Fibroblast of lung (primary cell): ENCODE measurements at places on chromosomes 12 and 14. TPM values are rescaled to one million over a fixed set of nuclear protein-coding genes. Genes with fewer than 3 reads are reported as not detected.

Gene ANKRD33
- total RNA-seq: under 0.01 TPM in 1 of 2 replicates, not detected in the other

Gene ACVR1B
- total RNA-seq: 11.3 and 12.4 TPM in 2 replicates

Gene SERPINA10
- total RNA-seq: not detected in 2 replicates

Gene OTX2
- not detected in 2 replicates for total RNA-seq

Gene GUCY2C
- not detected in 2 replicates for total RNA-seq

Gene CEBPE
- total RNA-seq: not detected in 2 replicates

Gene SMIM41
- 2.0 and 2.1 TPM in 2 replicates for total RNA-seq

Gene SLC6A13
- not detected in 2 replicates for total RNA-seq

Gene RNASE7
- not detected in 2 replicates for total RNA-seq

Gene SELPLG
- total RNA-seq: 0.51 and 1.5 TPM in 2 replicates

Gene HNF1A
- not detected in 2 replicates for total RNA-seq

Gene KLRK1
- not detected in 2 replicates for total RNA-seq

Gene SLC39A5
- not detected in 2 replicates for total RNA-seq

Gene POTEG
- not detected in 2 replicates for total RNA-seq

Gene RAD9B
- 0.50 and 0.77 TPM in 2 replicates for total RNA-seq

Gene ACSM4
- not detected in 2 replicates for total RNA-seq

Gene OXA1L
- 66.5 and 67.2 TPM in 2 replicates for total RNA-seq

Gene KRT2
- total RNA-seq: not detected in 2 replicates

Gene RIPK3
- 0.26 and 0.33 TPM in 2 replicates for total RNA-seq

Gene EEA1
- 38.0 and 46.4 TPM in 2 replicates for total RNA-seq

Gene AMDHD1
- total RNA-seq: under 0.01 and 0.33 TPM in 2 replicates

Gene POC1B
- total RNA-seq: 16.7 and 18.0 TPM in 2 replicates

Gene SINHCAF
- total RNA-seq: 13.2 and 14.4 TPM in 2 replicates

Gene P2RX7
- total RNA-seq: 16.7 and 17.2 TPM in 2 replicates

Gene SLC15A4
- 36.3 and 37.2 TPM in 2 replicates for total RNA-seq

Gene PRPH
- total RNA-seq: 0.26 and 0.50 TPM in 2 replicates

Gene BICDL1
- under 0.01 TPM in 1 of 2 replicates, not detected in the other for total RNA-seq

Gene KRT6C
- total RNA-seq: not detected in 2 replicates

Gene C12orf50
- total RNA-seq: under 0.01 TPM in 1 of 2 replicates, not detected in the other

Gene RTL1
- total RNA-seq: not detected in 2 replicates

Gene TMEM253
- not detected in 2 replicates for total RNA-seq

Gene NPFF
- total RNA-seq: not detected in 2 replicates

Gene ANO2
- 0.17 TPM in 1 of 2 replicates, not detected in the other for total RNA-seq

Gene NYNRIN
- total RNA-seq: 8.2 and 16.2 TPM in 2 replicates

Gene TMEM52B
- total RNA-seq: under 0.01 and 0.50 TPM in 2 replicates

Gene SSPN
- 9.8 and 18.5 TPM in 2 replicates for total RNA-seq

Gene NANOG
- not detected in 2 replicates for total RNA-seq

Gene GNG2
- total RNA-seq: 19.0 and 21.5 TPM in 2 replicates

Gene GALNT16
- 8.5 and 9.6 TPM in 2 replicates for total RNA-seq

Gene RERGL
- total RNA-seq: not detected in 2 replicates

Gene OR10G3
- not detected in 2 replicates for total RNA-seq

Gene DHH
- total RNA-seq: under 0.01 TPM in 2 replicates

Gene SLC35E3
- total RNA-seq: 3.6 and 4.1 TPM in 2 replicates

Gene TMEM260
- total RNA-seq: 16.7 and 19.3 TPM in 2 replicates

Gene IL22
- total RNA-seq: not detected in 2 replicates

Gene FAM181A
- total RNA-seq: not detected in 2 replicates

Gene FOXG1
- total RNA-seq: not detected in 2 replicates

Gene GPR135
- 1.8 and 3.0 TPM in 2 replicates for total RNA-seq

Gene KLHL28
- 9.2 and 9.7 TPM in 2 replicates for total RNA-seq

Gene TSPAN19
- not detected in 2 replicates for total RNA-seq

Gene BEGAIN
- under 0.01 TPM in 2 replicates for total RNA-seq

Gene SDS
- not detected in 2 replicates for total RNA-seq

Gene MOK
- 3.6 and 4.3 TPM in 2 replicates for total RNA-seq

Gene CLEC7A
- total RNA-seq: not detected in 2 replicates

Gene IFNG-AS1
- total RNA-seq: not detected in 2 replicates

Gene TAS2R7
- not detected in 2 replicates for total RNA-seq

Gene CCDC196
- total RNA-seq: not detected in 2 replicates

Gene PIWIL1
- not detected in 2 replicates for total RNA-seq
